ENCODE measurements at places on chromosomes 12 and 14.

DNA sequence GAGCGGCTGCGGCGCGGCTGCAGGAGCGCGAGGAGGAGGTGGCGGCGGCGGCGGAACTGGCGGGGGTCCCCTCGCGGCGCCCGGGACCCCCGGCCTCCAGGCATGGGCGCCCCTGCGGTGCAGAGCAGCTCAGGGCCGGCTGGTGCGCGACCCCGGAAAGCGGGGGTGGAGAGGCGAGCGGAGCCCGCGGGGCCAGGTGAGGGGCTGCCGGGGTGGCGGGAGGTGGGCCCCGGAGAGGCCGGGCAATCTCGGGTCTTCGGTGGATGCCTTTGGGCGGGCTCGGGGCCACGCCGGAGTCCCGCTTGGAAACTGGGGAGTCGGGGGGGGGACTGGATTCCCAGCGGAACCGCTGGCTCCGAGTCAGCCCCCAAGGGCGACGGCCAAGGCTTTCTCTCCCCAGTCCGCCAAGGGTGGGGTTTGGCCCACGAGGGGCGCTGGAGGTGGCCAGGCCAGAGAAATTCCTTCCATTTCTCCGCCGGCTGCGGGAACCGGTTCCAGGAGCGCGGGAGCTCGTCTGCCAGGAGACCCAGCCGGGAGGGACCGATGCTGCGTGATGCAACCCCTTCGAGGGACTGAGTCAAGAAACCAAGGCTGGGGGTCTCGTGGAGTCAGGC, 13.9 kb upstream of the NR4A1 start:
- DNase-seq = no peak

GRCh38 chr12:69459477-69459876, 10.7 kb upstream of the FRS2 start:
- DNase-seq = no peak

DNA sequence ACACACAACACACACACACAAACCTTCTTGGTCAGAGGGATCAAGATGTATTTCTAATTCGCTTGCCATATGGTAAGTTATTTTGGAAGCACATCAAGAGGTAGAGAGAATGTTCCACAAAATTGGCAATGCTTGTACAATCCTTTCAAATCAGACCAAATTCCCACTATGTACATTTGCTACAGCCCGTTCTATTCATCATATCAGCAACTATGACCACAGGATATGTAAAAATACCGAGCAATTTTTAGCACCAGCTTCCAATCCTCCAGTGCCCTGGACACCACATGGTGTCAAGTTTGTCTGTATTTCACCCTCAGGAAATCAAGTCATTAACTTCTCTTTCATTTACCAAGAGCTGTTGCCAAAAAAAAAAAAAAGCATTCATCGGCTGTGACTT, 21.2 kb downstream of the TBX5 start:
- DNase-seq = no peak

DNA sequence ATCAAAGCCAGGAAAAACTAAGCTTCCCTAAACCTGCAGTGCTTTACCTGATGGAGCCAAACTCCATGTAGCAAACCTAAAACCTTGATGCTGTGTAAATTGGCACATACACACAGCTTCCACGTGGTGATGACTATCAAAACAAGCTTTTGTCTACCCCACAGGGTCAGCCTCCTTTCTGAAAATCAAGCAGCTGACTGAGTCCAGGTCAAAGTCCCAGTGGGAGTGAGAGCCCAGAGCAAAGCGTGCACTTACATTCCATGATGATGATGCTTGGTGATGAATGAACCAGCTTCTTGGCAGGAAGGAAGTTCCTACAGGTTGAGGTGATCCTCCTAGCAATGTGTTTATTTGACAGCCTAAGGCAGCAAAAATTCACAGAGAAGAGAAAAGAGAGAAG, 630.0 kb upstream of the TBX3 start:
- peak; percentile 26 for DNase-seq

GRCh38 chr14:55799508-55800095, 219.6 kb downstream of the KTN1 start:
- no peak for DNase-seq

DNA sequence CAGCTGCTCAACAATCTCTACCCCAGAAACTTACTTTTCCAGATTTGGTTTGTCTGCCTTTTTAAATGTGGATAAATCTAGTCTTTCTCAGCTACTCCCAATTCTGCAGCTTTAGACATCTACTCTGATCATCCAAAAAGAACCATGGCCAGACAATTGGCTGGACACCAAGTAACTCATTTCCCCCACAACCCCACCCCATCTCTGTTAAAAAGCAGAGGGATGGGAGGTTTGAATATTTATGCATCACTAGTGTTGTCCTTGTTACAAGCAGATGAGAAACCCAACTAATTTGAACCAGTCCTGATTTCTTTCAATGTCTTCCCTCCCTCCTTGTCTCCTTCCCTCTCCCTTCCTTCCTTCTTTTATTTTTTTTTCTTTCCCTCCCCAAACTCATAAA, 391.9 kb downstream of the GALC start:
- DNase-seq = no peak

- DNase-seq = no peak
Measured at GRCh38 chr14:65208548-65208947, 106.2 kb upstream of the MAX start.

- peak; percentile 32 for DNase-seq
Measured at GRCh38 chr12:121400332-121401139, 618 bp downstream of the RNF34 start.

DNA sequence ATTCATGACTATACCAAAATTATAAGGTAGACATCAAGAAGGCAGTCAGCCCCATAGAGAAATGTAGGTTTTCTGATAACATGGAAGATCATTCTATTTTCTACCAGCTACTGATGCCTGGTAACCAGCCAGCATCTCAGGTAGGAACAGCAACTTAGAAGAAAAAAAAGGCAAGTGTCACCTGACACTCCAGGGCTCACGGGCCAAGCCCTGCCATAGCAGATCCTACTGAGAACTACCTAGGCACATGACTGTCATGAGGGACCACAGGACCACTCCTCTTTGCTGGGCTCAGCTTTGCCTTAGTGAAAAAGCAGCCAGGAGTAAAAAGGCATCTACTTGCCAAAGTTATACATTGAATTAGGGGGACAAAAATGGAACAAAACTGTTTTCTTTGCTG, 33.4 kb downstream of the CORO1C start:
- no peak for DNase-seq

GRCh38 chr12:48351022-48351708, 446 bp upstream of the ZNF641 start:
- peak; percentile 55 for DNase-seq

DNA sequence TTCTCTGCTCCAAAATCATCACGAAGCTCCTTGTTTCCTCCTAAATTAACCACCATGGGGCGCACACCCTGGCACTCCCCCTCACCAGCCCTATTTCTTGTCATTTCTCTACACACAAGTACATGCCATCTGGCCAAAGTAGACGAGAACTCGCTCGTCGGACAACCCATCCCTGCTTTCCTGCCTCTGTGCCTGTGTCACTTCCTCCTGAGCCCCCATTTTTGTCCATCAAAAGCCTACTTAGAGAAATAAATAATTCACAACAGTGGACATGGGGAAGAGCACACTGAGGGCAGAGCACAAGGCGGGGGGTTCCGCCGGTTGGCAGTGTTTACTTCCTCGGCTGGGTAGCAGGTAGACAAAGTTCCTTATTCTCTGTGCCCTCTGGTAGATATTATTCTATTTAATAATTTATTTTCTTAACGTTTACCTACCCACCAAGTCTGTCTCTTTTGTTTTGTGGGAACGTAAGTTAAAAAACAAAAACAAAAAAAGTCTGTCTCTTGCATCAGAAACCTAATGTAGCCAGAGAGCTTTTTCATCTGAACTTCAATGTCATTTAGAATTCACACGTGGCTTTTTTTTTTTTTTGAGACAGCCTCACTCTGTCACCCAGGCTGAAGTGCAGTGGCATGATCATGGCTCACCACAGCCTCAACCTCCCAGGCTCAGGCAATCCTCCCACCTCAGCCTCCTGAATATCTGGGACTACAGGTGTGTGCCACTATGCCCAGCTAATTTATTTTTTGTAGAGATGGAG, 6.0 kb downstream of the VPS37B start:
- DNase-seq = no peak

DNA sequence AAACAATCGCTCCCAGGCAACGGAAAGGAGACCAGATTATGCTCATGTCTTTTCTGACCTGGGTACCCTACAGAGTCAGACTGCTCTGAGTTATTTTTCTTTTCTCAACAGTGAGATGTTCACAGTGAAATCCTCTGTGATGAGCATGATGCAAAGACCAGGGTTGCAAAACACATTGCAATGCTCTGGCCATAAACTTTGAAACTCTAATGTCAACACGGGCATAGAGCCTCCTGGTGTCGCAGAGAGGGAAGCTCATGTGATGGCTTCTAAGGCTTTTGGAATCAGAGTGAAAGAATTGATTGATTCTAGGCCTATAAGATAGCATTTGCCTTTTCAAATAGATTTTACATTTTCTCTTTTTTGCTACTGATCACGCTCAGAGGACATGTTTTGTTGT, 193.4 kb downstream of the RASSF9 start:
- DNase-seq = no peak

GRCh38 chr14:99829450-99829849, 36.2 kb downstream of the EML1 start:
- no peak for DNase-seq

- no peak for DNase-seq
Measured at GRCh38 chr14:93059917-93060545, 55.7 kb downstream of the ITPK1 start.

GRCh38 chr12:31726575-31726974, 2.2 kb downstream of the AMN1 start:
- DNase-seq = no peak

- no peak for DNase-seq
Measured at GRCh38 chr12:120536064-120536791, 2.1 kb downstream of the RNF10 start.

Measured in HTR-8/SVneo (cell line).